ENCODE measurements at places on chromosomes 7 and 10.

DNA sequence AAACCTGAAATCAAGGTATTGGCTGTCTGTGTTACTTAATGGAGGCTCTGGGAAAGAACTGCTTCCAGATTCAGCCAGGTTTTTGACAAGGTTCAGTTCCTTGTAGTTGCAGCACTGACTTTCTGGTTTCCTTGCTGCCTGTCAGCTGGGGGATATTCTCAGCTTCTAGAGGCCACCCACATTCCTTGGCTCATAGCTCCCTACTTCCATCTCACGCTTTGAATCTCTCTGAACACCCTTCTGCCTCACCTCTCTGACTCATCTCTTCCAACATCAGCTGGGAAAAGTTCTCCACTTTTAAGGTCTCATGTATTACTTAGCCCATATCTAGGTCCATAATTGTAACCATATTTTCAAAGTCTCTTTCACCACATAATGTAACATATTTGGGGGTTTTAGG is 22.9 kb upstream of the GPR22 start:
- no peak for DNase-seq

GRCh38 chr10:76415554-76415953 is 984.1 kb downstream of the LRMDA start:
- DNase-seq: no peak

DNA sequence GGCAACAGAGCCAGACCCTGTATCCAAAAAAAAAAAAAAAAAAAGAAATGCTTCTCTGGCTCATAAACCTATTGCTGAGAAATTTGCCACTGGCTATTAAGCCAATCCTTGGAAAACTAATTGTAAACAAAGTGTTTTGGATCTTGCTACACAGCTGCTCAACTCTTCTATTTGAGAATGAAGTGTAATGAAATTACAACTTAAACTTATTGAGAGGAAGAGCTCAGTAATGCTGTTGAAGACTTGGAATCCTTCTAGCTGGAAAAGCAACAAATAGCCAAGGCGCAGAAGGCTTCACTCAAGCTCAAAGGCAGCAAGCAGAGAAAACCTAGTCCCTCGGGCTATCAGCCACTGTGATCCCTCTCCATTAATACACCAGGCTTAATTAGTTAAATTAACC is 99.6 kb upstream of the ZNF438 start:
- DNase-seq: no peak

- no peak for DNase-seq
These were observed 2.1 kb downstream of the AMZ1 start for GRCh38 chr7:2689951-2690705.

DNA sequence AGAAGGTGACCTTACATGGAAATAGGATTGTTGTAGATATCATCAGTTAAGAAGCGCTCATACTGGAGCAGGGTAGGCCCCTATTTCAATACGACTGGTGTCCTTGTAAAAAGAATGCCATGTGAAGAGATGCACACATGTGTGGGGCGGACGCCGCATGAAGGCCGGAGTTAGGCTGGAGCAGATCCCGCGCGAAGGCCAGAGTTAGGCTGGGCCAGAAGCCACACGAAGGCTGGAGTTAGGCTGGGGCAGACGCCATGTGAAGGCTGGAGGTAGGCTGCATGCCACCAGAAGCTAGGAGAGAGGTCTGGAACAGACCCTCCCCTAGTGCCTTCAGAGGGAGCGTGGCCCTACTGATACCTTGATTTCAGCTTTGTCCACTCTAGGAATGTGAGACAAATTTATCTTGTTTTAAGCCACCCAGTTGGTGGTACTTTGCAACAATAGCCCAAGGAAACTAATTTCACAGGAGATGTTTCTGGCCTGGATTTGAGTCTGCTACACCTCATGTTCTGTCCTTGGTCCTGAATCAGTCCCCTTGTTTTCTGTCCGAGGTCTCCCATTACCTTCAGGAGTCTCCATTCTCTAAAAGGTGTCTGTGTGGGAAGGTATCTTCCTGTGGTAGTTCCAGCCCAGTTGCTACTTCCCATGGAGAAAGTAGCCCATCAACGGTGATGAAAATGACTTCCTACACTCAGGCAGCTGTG is 585.8 kb downstream of the LRMDA start:
- no peak for DNase-seq

GRCh38 chr7:39269034-39269433 is 291.3 kb downstream of the POU6F2 start:
- no peak for DNase-seq

- DNase-seq: no peak
These were observed 63.3 kb downstream of the PODXL start for GRCh38 chr7:131493081-131493480.

GRCh38 chr10:87867453-87867852 is 4.0 kb downstream of the PTEN start:
- DNase-seq: no peak

DNA sequence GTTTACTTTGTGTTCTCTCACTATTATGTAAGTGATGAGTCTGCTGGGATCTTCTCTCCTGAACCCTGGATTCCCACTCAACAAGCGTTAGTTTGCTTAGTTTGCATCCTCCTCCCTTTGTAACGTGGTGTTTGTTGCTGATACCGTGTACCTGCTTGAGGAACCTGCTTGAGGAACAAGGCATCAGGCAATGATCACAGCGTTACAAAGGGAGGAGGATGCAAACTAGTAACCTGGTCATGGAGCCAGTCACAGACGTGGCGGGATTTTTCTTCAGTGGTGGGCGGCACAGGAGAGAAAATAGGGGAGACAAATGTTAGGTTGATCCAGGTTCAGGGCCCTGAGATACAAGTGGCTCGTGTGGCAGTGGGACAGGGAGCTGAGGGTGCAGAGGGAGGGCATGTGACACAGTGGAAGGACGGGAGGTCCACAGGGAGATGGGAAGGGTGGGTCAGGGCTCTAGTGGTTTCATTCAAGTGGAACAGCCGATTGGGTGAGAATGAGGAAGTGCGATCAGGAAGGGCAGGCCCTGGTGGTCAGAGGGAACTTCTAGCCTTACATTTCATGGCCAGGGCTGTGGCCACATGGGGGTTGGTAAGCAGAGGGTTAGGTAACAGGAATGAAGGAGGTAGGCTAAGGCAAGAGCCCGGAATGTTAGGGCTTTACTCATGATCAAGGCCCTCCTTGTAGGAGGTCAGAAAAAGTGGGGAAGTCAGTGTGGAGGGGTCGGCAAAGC is 38.0 kb downstream of the SNX10 start:
- peak; percentile 57 for DNase-seq

GRCh38 chr10:132926777-132927650 is 15.4 kb downstream of the CFAP46 start:
- no peak for DNase-seq

DNA sequence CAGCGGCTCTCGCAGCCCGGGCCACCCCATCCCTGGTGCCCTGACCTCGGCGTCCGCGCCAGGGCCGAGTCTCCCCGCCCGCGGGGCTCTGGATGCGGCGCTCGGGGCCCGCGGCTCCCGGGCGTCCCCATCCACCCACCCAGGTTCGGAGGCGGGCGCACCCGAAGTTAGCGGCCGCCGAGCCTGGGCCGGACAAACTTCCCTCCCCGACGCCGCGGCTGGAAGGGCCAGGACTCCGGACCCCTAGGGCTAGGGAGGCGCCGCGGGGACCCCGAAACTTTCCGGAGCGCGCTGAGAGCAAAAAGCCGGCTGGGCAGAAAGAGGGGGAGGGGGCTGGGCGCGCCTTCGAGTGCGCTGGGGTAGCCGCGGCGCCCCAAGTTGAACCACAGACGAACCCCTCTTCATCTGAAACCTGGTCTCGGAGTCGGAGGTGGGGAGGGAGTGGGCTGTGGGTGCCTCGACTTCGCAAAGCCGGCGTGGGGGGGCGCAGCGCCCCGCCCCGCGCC is 3.7 kb upstream of the ELFN1 start:
- DNase-seq: no peak

- no peak for DNase-seq
These were observed 102.8 kb downstream of the CHN2 start for GRCh38 chr7:29297194-29297890.

DNA sequence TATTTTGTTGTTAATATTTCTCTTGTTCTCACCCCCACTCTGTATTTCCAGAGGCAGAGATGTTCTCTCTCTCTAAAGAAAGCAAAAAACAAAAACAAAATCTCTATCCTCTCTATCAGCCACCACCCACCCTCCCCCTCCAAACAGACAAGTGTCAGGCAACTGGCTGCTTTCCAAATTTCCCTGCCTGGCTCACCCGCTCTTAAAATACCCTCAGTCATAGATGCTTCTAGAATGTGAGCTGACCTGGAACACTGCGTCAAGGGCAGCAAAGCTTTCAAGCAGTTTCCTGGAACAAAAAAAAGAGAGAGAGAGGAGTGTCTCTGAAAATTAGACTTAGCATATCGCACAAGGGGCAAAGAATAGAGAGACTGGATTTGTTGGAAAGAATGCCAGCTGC is 341.0 kb upstream of the ZMIZ1 start:
- no peak for DNase-seq

GRCh38 chr7:28258240-28258639 is 77.6 kb upstream of the JAZF1 start:
- DNase-seq: no peak

- DNase-seq: no peak
These were observed 222.4 kb downstream of the ADAM12 start for GRCh38 chr10:126165874-126166273.

DNA sequence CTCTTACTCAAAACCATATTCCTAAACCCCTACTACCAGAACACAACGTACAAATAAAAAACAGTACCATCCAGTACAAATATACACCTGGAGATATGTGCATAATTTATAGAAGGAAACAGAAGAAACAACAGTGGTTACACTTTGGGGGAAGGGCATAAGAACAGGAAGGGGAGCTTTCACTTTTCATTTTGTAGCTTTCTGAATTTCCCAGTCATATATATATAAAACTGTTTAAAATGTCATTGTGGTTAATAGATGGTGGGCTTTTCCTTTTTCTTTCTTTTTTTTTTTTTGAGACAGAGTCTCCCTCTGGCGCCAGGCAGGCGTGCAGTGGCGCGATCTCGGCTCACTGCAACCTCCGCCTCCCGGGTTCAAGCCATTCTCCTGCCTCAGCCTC is 47.2 kb downstream of the MALSU1 start:
- no peak for DNase-seq

DNA sequence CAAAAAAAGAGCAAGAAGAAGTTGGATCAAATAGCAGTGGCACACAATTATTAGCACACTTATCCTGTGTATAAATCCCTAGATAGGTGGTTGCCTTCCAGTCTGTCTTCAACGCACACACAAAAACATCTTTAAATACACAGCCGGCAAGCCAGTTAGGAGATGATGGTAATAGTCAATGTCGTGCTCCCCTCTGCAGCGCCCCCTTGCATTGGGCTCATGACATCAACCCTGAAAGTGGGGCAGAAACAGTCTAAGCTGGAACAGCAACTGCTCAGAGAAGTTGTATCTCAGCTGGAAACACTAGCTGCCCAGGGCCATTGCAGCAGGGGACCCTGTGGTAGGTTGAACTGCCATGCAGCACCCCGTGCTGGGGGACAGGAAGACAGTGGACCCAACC is 179.5 kb upstream of the YAE1 start:
- DNase-seq: no peak

Measured in Ammon's horn (tissue), 1 donor.